Suprapubic skin (tissue), 4 donors: ENCODE measurements at places on chromosomes 3 and 15.

DNA sequence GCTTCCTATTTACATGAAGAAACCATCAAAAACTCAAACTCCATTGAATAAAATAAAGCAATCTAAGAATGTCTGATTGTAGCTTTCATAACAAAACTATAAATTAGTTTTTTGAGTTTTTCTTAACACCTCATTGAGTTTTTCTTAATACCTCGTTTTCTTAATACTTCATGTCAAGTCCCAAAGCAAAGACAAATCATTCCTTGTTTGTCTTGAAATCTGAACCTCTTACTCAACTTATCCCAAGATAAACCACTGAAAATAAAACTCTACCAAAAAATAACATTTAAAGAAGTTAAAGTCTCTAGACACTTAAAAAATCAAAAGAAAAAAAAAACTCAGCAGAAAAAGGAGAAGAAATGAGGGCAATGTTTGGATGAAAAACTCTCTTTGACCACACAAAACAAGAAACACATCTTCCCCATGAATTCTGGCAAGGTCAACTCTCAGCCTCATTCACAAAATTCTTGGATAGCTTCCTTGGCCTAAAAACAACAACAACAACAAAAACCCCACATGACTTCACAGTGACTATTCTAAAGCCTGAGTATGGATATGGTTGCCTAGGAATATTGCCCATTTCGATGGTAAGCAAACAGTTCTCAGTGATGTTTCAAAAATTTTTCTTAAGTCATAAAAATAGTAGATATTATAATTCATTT, 38.2 kb downstream of the TMCC1 start:
- peaks cover 18% of the 10 kb centered on the region for H3K4me1 ChIP-seq
- H3K36me3 ChIP-seq: no peaks in the 10 kb centered on the region
- no peak overlapping the region for H3K4me3 ChIP-seq
- H3K27ac ChIP-seq: no peak overlapping the region

GRCh38 chr3:45003859-45004258, 22.2 kb upstream of the CLEC3B start:
- DNase-seq: no peak
- H3K4me1 ChIP-seq: peaks cover 12% of the 10 kb centered on the region
- no peaks in the 10 kb centered on the region for H3K27me3 ChIP-seq

- no peaks in the 10 kb centered on the region for H3K27me3 ChIP-seq
- H3K4me1 ChIP-seq: peaks cover 16% of the 10 kb centered on the region
- H3K36me3 ChIP-seq: peaks cover 5% of the 10 kb centered on the region
- peak overlapping the region; percentile 44 for H3K4me3 ChIP-seq
Measured at GRCh38 chr3:33645060-33645647, 72.9 kb downstream of the CLASP2 start.

GRCh38 chr3:164779816-164780215, 298.5 kb downstream of the SI start:
- DNase-seq: no peak
- no peak overlapping the region for H3K27ac ChIP-seq
- H3K4me1 ChIP-seq: no peaks in the 10 kb centered on the region
- H3K36me3 ChIP-seq: no peaks in the 10 kb centered on the region

GRCh38 chr3:112925969-112926368, 48.9 kb downstream of the CD200R1 start:
- H3K27ac ChIP-seq: no peak overlapping the region
- H3K27me3 ChIP-seq: no peaks in the 10 kb centered on the region
- no peaks in the 10 kb centered on the region for H3K4me1 ChIP-seq
- DNase-seq: no peak

- H3K36me3 ChIP-seq: no peaks in the 10 kb centered on the region
- DNase-seq: no peak
- H3K27me3 ChIP-seq: peaks cover 20% of the 10 kb centered on the region
- no peak overlapping the region for H3K27ac ChIP-seq
- peaks cover under 1% of the 10 kb centered on the region for H3K4me1 ChIP-seq
- no peak overlapping the region for H3K4me3 ChIP-seq
Measured at GRCh38 chr3:194386648-194387047, 12.4 kb downstream of the GP5 start.

DNA sequence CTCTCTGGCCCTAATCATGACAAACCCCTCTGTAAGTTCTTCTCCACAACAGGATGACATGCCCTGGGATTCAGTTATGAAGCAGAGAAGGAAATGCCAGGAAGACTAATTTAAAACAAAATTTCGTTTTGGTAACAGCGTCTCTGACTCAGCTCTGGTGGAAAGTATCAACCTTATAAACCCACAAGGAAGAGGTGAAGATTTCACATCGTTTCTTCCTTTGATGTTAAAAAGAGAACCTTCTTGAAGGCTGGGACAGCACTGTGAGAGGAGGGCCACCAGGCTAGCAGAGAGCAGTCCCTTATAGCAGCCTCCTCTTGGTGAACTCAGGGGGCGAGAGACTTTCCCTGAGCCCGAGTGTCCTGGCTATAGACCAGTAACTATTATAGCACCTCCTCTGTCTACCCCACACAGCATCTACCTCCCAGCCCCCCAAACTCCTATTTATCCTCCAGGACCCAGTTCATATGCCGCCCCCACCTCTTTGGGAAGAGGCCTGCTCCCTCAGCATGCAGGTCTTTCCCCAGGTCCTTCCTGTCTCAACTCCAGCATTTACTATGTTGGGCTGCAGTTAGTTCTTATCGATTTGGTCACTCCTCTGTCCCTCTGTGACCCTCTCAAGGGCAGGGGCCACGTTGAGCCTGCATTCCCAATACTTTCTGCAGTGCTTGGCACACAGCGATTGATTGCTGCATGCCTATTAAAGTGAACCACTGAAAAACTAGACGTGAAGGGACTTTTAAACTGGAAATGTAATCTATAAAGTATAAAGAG, 321.5 kb upstream of the ICE2 start:
- no peaks in the 10 kb centered on the region for H3K36me3 ChIP-seq
- H3K27ac ChIP-seq: peak overlapping the region; percentile 52
- H3K27me3 ChIP-seq: no peaks in the 10 kb centered on the region
- no peak for DNase-seq
- no peak overlapping the region for H3K4me3 ChIP-seq
- H3K4me1 ChIP-seq: peaks cover 72% of the 10 kb centered on the region

GRCh38 chr3:42710323-42711021, 7.9 kb upstream of the HHATL start:
- H3K4me1 ChIP-seq: no peaks in the 10 kb centered on the region
- H3K36me3 ChIP-seq: no peaks in the 10 kb centered on the region
- H3K27me3 ChIP-seq: peaks cover 3% of the 10 kb centered on the region
- H3K4me3 ChIP-seq: no peak overlapping the region

GRCh38 chr3:133937061-133937686, 41.5 kb upstream of the RAB6B start:
- no peaks in the 10 kb centered on the region for H3K36me3 ChIP-seq
- H3K4me1 ChIP-seq: peaks cover 16% of the 10 kb centered on the region
- H3K27ac ChIP-seq: no peak overlapping the region
- no peak overlapping the region for H3K4me3 ChIP-seq
- H3K27me3 ChIP-seq: no peaks in the 10 kb centered on the region
- DNase-seq: peak; percentile 38

DNA sequence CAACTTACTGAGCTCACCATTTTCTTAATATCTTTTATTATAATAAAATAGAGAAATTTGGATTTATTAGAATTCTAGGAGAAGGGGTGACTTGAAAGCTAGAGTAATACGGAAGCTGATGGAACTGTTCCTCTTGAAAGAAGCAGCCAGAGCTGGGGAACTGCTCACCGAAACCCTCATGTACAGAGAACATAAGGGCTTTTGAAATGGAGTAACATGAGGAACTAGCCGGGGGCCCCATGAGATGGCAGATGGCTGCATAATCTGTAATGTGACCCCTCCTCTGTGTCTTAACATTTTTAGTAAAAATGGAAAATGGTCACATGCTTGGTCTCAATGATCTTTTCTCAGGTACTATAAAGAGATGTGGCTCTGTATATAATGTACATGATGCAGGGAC, 15.7 kb upstream of the DYNC1LI1 start:
- H3K27me3 ChIP-seq: no peaks in the 10 kb centered on the region
- no peak overlapping the region for H3K27ac ChIP-seq
- H3K4me1 ChIP-seq: no peaks in the 10 kb centered on the region
- no peaks in the 10 kb centered on the region for H3K36me3 ChIP-seq
- DNase-seq: no peak

DNA sequence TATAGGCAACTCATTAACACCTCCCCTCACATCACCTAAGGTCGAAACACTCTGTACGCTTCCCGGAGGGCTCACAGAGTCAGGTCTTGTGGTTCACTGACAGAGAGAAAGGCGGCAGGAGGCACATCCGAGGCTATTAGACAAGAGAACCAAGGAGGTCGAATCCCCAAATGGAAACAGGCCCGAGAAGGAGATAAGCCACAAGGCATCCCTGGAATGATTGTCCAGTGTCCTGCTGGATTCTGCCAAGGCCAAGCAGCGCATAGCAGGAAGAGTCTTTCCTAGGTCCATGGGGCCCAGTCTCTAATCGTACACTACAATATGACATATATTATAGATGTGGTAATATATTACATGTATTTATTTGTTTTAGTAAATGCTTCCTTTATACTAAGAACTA, 58.5 kb downstream of the ANXA2 start:
- H3K36me3 ChIP-seq: no peaks in the 10 kb centered on the region
- H3K4me1 ChIP-seq: no peaks in the 10 kb centered on the region
- H3K27ac ChIP-seq: no peak overlapping the region
- no peak overlapping the region for H3K4me3 ChIP-seq
- no peak for DNase-seq

- H3K27me3 ChIP-seq: no peaks in the 10 kb centered on the region
- H3K36me3 ChIP-seq: no peaks in the 10 kb centered on the region
- peak overlapping the region; percentile 96 for H3K4me3 ChIP-seq
- DNase-seq: no peak
- H3K27ac ChIP-seq: peak overlapping the region; percentile 37
Measured at GRCh38 chr3:66501483-66502244, 842 bp upstream of the LRIG1 start.

- no peak overlapping the region for H3K4me3 ChIP-seq
- DNase-seq: no peak
- H3K36me3 ChIP-seq: no peaks in the 10 kb centered on the region
- no peaks in the 10 kb centered on the region for H3K4me1 ChIP-seq
Measured at GRCh38 chr3:118636841-118637240, 397.8 kb downstream of the IGSF11 start.

DNA sequence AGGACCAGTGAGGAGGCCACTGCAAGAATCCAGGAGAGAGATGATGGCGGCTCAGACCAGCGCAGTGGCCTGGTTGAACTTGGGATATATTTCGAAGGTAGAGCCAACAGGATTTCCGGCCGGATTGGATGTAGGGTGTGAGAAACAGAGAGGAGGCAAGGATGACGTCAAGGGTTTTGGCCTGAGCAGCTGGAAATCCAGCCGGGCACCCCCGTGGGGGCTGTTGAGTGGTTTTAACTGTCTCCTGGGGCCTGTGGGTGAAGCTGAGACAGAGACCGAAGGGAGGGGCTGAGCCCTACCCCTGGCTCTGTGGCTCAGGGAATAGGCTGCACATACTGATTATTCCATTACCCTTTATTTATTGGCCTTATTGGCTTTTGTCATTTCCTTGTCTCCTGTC, 45.7 kb downstream of the EXOG start:
- H3K4me1 ChIP-seq: no peaks in the 10 kb centered on the region
- H3K36me3 ChIP-seq: no peaks in the 10 kb centered on the region
- DNase-seq: no peak
- H3K27me3 ChIP-seq: no peaks in the 10 kb centered on the region

DNA sequence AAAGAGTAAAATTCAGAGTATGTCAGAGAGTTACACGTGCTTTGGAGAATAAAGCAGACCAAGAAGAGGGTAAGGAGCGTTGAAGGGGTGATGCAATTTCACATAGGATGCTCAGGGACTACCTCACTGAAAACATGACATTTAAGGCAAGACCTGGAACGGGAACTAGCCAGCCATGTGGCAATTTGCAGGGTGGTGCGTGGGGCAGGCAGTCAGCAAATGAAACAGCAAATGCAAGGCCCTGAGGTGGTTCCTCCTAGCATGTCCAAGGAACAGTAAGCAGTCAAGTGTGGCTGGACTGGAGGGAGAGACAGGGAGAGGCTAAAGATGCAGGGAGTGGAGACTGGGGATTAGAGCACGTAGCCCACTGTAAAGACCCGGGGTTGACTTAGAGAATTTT, 146.1 kb upstream of the LPP start:
- H3K4me1 ChIP-seq: peaks cover 6% of the 10 kb centered on the region
- H3K4me3 ChIP-seq: no peak overlapping the region
- no peak overlapping the region for H3K27ac ChIP-seq
- DNase-seq: no peak
- H3K36me3 ChIP-seq: no peaks in the 10 kb centered on the region

DNA sequence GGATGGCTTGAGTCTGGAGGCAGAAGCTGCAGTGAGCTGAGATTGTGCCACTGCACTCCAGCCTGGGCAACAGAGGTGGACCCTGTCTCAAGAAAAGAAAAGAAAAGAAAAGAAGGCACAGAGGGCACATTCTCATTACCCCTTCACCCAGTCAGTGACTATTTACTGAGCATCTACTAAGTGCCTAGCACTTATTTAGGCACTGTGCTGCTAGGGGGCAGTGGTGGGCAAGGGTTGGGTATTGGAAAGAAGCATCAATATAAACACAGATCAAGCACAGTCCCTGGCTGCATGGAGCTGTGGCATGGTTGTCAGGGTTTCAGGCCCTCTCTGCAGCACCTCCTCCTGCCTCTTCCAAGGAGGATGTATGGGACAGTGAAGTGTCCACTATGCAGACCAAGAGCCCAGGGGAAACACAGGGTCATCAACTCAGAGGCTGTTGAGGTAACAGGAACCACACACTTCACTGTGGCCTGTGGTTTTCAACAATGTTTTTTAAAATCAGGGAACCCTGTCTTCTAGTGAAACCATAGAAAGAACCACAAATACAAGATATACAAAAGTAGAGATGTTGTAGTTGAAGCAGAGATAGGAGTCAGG, 138.5 kb downstream of the RAB11A start:
- no peak overlapping the region for H3K4me3 ChIP-seq
- no peak for DNase-seq
- H3K4me1 ChIP-seq: no peaks in the 10 kb centered on the region
